Astrocyte of the spinal cord (primary cell): ENCODE measurements at places on chromosomes 12 and 14.

DNA sequence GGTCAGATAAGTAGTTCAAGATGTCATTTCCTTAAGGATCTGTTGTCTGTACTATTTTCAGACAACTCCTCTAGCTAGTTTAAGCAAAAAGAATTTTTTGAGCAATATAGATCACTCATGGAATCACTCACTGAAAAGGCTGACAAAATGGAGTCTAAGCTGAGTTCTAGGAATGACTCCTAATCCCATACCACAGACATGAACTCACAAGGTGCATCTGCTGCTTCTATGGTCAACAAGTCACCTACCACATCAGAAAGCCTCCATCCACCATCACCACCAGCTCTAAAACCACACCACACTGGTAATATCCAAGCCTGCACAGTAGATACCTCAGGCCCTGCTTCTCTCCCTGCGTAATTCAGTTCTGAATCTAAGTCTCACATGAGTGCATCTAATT is 33.0 kb downstream of the PWP1 start:
- no peak for DNase-seq

GRCh38 chr14:101364503-101365328 is 196.6 kb upstream of the DIO3 start:
- DNase-seq: no peak

GRCh38 chr12:124493809-124494750 is 73.3 kb downstream of the NCOR2 start:
- no peak for DNase-seq

- peak; percentile 58 for DNase-seq
Measured at GRCh38 chr12:122944605-122945592, 21.4 kb downstream of the ABCB9 start.

DNA sequence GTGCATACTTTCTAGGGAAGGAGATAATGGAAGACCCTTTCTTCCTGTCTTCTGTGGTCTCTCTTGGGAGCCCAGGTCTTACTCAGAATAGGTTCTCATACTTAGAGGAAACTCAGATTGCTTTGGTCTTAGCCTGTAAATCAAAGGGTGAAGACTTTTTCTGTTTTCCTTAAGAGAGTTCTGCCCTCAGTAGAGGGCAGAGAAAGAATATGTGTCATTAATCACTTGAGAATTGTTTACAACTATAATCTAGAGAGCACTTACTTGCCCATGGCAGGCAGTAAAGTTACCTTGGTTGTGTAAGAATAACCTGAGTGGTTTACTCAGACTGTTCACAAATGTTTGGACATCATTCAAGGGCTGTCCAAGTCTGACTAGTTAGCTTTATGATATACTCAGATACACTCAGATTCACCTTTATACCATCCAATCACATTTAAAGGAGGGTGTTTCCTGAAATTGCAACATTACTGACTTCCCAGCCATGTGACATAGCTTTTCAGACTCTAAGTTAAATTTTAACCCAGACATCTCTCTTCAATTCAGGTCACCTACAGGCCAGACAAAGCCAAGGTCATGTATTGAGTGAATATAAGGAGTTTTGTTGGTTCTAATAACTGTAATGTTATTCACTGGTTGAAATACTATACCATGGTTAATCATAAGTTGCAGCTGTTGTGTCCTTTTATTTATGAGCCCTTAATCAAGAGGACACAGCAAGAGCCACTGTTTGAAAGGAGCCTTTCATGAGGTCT is 372.2 kb downstream of the RAD51B start:
- DNase-seq: peak; percentile 18

DNA sequence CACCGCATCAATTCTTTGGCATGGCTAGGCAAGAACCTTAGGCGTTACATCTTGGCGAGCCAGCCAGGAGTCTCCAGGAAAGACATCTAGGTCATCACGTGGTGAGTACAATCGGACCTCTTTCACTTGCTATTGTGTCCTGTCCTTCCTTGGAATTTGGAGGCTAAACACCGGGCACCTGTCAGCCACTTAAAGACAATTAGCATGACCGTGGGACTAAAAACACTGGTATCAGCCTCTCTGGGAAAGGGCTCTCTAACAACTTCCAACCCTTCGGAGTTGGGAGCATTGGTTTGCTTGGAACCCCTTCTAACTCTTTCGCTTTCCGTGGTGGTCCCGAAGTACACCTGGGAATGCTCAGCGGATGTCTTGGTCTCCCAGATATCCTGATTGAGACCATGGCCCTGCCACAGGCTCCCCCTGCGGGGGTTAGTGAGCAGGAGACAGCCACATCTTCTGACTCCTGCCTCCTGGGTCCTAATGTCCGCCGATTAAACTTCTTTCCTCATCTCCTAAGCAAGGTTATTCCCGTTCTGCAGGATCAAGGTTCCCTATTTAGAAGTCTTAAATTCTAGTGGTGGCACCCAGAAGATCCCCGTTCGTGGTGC is 971.7 kb downstream of the FSCB start:
- no peak for DNase-seq

- DNase-seq: no peak
Measured at GRCh38 chr12:120132863-120133385, 16.4 kb upstream of the RAB35 start.

- DNase-seq: peak; percentile 51
Measured at GRCh38 chr12:102067574-102068258, 5.9 kb upstream of the WASHC3 start.

DNA sequence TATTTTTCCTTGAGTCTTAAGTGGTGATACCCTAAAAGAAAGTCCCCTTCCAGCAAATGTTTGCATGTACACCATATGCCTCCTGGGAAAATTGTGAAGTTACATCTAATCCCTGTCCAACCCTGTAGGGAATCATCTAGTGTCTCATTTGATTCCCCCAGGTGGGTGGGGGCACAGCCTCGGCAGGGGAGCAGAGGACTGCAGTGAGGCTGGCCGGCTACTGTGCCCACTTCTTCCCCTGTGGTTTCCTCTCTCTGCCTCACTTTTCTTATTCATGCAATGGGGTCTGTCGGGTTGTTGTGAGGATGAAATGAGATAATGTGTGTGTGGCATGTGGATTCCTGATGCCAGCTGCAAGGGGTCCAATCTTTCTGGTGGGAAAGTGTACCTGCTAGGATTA is 6.0 kb downstream of the PAPLN start:
- no peak for DNase-seq

DNA sequence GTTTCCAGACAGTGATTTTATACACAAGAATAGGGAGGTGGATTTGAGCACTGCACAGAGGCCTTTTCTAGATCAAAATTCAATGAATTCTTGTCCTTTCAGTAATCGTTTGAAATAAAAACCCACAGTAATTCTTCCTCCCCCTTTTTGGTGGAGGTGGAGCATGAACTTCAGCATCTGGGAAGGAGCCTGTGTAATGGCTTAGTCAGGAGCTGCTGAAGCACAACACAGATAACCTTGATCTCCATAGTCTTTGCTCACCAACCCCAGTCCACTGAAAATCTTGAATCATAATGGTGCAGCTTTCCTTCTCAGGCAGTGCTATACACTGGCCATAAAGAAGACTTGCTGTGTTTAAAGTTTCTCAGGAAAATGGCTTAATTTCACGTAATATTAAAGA is 6.4 kb upstream of the TBPL2 start:
- DNase-seq: peak; percentile 86

GRCh38 chr14:94681300-94682060 is 69.3 kb downstream of the SERPINA3 start:
- DNase-seq: peak; percentile 39

GRCh38 chr12:41739066-41739465 is 405.6 kb downstream of the GXYLT1 start:
- DNase-seq: no peak

DNA sequence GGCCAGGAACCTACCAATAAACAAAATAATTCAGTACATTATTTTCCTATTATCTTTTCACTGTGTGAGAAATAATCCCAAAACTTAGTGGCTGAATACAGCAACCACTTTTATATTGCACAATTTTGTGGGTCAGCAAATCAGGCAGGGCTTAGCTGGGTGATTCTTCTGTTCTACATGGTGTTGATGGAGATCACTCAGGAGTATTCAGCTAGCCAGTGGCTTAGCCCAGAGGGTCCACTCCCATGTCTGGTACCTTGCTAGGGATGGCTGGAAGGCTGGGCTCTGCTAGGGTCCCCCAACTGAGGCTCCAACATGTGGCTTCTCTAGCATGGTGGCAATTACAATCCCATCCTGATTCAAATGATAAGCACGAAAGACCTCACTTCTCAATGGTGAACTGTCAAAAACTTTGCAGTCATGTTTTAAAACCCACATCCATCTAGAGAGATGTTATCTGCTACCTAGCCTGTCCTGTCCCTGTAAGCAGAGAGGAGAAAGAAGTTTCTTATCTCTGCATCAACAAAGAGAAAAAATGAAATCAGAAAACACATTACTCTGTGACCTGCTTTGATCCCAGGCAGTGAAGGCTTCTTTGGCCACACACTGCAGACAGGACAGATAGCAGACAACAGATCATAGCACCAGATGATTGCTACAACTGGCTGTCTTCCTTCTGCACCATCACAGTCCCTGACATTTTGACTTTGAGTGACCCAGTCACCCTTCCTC is 51.0 kb upstream of the MYL2 start:
- DNase-seq: no peak

GRCh38 chr12:42299392-42300308 is 26.2 kb downstream of the ZCRB1 start:
- peak; percentile 54 for DNase-seq

GRCh38 chr12:47779943-47780504 is 7.0 kb downstream of the SLC48A1 start:
- no peak for DNase-seq

GRCh38 chr12:10994307-10994706 is 3.8 kb downstream of the TAS2R20 start:
- no peak for DNase-seq

GRCh38 chr14:93879362-93879983 is 47.7 kb upstream of the FAM181A start:
- no peak for DNase-seq

DNA sequence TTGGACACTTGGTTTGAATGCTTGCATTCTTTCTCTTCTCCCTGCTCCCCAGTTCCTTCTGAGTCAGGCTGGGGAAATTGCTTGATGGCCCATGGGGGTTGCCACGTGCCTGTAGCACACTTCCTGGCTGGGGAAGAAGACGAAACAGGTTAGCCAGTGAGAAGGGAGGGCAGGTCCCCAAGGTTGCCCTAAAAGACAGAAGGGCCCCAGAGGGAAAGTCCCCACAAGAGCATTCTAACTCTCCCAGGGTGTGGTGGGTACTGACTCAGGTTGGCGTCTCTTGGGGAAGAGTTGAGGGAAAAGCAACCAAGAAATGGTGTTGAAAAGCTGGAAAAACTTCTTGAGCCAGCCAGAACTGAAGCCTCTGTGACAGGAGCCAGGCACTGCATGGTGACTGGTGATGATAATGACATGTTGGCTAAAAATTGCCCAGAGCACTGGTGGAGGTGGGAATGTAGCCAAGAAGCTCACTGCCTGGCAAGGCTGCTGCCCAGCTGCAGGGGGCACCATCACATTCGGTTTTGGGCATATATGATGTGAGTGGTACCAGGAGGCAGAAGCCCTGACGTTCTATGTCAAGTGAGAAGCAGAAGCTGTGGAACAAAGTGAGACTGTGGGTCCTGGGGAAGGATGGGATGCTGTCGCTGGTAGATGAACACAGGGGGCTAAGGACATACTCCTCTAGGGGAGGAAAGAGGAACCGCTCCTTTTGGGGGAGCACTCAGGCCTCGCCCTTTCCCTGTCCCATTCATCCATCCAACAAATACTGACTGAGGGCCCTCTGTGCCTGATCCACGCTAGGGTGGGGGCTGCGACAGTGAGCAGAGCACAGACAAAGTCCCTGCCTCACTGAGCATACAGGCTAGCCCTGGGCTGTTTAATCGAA is 8.1 kb upstream of the RABGGTA start:
- DNase-seq: no peak

GRCh38 chr12:8870586-8870985 is 43.7 kb upstream of the PHC1 start:
- DNase-seq: no peak

DNA sequence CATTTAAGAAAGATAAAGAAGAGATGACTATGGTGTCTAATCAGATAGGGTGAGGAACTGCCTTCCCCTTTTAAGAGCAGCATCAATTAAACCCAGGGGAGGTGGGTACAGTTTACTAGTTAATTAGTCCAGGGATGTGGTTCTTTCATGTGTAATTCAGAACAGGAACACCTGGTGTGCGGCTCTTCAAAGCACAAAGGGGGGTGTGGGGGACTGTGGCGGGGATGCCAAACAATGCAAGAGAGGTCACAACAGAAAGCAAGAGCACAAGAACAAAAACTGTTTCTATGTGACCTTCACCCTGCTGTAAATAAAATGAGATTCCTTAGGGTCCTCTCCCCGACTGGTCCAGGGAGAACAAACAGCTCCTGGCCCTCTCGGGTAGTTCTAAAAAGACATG is 183.9 kb upstream of the SOX5 start:
- no peak for DNase-seq

DNA sequence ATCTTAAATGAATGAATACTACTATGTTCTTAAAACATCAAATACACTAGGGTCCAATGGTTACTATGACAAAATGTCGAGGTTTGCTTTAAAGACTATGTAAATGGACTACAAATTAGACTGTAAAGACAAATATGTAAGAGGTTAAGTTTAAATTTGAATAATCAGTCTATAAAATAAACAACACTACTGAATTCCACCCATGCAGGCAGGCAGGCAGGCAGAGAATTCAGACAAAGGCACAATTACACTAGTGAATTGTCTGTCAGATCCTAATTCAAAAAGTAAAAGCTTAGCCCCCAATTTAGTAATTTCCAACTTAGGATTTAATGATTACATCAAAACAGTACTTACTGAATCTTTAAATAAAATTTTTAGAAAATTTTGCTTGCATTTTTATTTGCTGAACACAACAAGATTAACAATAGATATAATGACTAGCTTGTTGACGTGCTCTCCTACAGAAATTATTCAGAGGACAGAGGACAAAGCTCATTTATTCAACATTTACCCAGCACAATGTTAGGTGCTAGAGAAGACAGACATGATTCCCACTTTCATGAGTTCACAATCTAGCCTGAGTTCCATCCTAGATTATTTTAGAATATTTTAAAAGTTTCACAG is 97.4 kb downstream of the CDK17 start:
- no peak for DNase-seq

- DNase-seq: no peak
Measured at GRCh38 chr14:22464422-22465142, 124.4 kb downstream of the DAD1 start.

DNA sequence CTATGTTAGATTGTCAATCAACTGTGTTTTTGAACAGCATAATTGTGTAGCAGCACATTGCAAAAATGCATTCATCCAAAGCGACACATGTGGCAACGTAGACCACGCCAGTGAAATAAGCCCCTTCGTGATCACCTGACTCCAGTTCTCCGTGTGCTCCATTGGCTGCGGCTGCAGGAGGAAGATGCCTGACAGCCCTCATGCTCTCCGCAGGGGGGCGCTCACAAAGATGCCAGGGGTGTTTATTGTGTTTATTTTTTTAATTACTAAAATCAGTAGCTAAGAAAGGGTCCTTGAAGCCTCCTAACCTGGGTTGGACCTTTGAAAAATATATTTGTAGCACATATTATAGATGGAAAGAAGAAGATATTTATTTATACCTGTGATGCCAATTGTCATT is 116.3 kb downstream of the SLC15A4 start:
- no peak for DNase-seq

GRCh38 chr14:104572024-104572626 is 7.4 kb upstream of the C14orf180 start:
- no peak for DNase-seq

GRCh38 chr14:55416866-55417265 is 5.2 kb upstream of the ATG14 start:
- DNase-seq: no peak

- DNase-seq: peak; percentile 93
Measured at GRCh38 chr12:22101749-22102243, 55.8 kb downstream of the CMAS start.
